ENCODE measurements at places on chromosomes 7 and 10.
A peak's percentile ranks its signal among the peaks of the same experiment; 100 is the strongest.

DNA sequence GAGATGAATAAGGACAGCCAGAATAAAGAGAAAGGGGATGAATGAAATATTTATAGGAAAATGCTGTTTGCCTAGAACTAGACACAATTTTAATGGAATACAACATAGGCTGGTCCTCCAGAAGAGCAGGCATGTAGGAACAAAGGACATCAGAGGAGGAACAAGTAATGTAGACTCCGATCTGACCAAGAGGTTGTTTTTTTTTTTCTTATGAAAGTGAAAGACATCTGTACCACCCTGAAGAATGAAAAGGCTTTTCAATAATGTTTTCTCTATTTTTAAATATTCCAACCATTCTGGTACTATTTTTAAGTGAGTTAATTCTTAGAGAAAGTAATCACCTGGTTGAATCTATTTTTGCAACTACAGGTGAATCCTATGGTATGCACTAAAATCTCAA is 136.9 kb upstream of the PTN start:
- DNase-seq = no peak

GRCh38 chr10:120926611-120927010 is 75.4 kb downstream of the WDR11 start:
- DNase-seq = no peak

DNA sequence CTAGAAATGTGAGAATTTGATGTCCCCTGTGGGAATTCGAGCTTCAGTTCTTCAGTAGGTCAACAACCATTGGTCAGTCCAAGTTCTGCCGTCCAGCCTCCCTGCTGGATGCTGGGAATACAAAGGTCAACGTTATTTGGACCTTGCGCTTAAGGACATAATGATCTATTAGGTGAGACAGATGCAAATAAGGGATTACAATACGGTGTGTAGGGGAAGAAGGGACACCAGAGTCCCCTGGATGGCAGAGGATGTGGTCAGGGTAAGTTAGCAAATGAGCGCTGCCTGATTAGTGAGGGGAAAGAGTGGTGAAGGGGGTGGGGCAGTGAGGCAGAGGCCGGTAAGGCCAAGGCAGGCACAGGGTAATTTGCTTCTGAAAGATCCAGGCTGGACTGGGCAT is 16.2 kb downstream of the CCNY start:
- no peak for DNase-seq

DNA sequence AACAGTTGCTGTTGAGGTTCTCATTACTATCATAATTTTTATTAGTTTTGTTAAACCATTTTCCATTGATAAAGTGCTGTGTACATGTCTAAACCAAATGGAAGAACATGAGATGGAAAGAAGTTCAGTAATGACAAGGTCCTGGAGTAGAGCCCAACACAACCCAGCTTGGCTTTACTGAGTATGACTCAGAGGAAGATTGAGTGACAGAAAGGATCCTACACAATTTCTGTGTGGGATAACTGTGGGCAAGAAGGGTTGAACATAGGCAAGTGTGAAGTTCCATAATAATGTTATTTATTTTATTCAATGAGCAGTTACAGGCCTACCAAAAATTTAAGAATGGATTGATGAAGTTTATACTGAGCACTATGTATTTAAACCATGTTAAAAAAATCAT is 15.9 kb downstream of the PRKG1 start:
- DNase-seq = no peak

GRCh38 chr7:101453617-101454016 is 90.9 kb downstream of the COL26A1 start:
- no peak for DNase-seq

DNA sequence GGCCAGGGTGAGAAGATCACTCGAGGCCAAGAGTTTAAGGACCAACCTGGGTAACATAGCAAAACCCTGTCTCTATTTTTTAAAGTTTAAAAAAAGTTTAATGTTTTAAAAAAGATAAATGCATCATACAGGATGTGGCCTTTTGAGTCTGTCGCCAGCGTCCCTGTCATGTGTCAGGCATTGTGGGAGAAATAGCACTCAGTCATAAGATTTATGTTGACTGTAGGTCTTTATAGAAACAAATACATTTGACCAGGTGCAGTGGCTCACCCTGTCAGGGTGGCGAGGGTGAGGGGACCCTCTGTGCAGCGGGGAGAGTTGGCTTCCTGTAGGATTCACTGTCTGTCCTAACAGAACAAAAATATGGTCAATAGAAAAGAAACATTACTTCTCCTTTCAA is 63.5 kb upstream of the SH2B2 start:
- no peak for DNase-seq

- DNase-seq = no peak
Measured at GRCh38 chr7:84190016-84190705, 4.4 kb downstream of the SEMA3A start.

GRCh38 chr10:104486803-104487202 is 133.2 kb downstream of the CFAP58 start:
- DNase-seq = no peak

DNA sequence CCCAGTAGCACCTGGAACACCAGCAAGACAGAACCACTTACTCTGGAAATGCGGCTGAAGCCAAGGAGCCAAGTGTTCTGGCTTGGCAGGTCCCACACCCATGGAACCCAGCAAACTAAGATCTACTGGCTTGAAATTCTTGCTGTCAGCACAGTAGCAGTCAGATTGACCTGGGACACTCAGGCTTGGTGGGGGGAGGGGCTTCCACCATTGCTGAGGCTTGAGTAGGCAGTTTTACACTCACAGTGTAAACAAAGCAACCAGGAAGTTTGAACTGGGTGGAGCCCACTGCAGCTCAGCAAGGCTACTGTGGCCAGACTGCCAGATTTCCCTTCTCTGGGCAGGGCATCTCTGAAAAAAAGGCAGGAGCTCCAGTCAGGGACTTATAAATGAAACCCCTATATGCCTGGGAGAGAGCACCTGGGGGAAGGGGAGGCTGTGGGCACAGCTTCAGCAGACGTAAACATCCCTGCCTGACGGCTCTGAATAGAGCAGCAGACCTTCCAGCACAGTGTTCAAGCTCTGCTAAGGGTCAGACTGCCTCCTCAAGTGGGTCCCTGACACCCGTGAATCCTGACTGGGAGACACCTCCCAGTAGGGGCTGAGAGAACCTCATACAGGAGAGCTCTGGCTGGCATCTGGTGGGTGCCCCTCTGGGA is 121.2 kb downstream of the MTERF1 start:
- no peak for DNase-seq

DNA sequence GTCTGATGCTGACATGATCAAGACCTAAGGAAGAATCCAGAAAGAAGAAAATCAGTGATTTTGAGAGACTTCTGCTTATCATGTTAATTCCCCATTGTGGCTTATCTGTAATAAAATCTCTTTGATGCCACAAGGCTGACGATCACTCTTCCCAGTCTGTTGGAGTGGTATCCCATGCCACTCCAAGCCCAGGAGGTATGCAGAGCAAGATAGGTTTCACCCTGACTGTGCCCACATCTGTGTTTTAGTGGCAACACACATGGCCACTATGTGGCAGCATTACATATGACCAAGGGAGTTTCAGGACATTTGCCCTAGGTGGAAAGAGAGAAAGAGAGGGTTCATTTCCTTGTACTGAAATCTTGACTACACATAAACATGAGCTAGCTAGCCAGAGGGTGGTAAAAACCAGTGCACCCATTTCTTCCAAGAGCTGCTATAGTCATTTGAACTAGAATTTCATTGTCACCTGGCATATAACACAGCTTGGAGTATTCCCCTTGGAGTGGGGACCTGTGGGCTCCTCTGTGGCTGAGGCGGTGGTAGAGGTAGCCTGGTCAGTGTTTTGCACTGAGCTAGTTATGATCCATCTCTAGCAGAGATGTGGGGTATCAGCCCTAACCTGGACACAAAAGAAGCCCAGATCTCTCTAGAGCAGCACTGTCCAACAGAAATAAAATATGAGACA is 20.8 kb downstream of the LAMB4 start:
- no peak for DNase-seq

- DNase-seq = no peak
Measured at GRCh38 chr10:95604630-95605029, 43.5 kb upstream of the SORBS1 start.

- no peak for DNase-seq
Measured at GRCh38 chr7:140876519-140877248, 48.0 kb downstream of the BRAF start.

GRCh38 chr7:41629711-41630111 is 73.2 kb downstream of the INHBA start:
- DNase-seq = no peak

GRCh38 chr10:36493516-36493880 is 631.9 kb upstream of the ANKRD30A start:
- no peak for DNase-seq

GRCh38 chr7:22827563-22827962 is 4.9 kb upstream of the TOMM7 start:
- DNase-seq = no peak

GRCh38 chr7:127911968-127912511 is 119.2 kb downstream of the LRRC4 start:
- no peak for DNase-seq

DNA sequence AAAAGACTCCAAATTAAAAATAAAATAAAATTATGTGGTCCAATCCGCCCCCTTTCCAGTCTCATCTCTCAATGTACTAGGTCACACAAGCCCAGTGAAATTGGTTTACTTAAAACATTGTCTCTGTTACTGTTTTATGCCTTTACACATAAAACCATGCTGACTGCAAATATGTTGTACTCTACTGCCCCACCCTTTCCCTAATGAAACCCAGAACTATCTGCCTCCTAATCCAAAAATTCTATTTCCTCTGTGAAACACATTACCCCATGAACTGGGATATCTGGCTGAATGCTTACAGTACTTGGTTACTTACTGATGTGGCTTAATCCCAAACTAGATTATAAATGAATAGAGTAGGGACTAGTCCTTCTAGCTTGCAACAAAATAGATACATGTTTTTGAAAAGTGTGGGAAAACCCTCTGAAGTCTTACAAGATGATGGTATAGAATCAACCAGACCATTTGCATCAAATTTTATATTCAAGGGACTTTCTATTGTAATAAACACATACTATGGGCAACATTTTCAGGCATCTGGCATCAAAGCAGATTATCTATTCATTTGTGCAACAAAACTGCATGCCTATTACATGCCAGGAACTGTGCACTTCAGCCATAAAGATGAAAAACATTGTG is 10.0 kb upstream of the KMT2E start:
- no peak for DNase-seq

GRCh38 chr10:102743588-102744373 is at the start of gene WBP1L:
TSS of gene WBP1L (plus strand) at chr10:102743948. CDS start at chr10:102744054, 106 bp downstream.
- DNase-seq = peak; percentile 94

DNA sequence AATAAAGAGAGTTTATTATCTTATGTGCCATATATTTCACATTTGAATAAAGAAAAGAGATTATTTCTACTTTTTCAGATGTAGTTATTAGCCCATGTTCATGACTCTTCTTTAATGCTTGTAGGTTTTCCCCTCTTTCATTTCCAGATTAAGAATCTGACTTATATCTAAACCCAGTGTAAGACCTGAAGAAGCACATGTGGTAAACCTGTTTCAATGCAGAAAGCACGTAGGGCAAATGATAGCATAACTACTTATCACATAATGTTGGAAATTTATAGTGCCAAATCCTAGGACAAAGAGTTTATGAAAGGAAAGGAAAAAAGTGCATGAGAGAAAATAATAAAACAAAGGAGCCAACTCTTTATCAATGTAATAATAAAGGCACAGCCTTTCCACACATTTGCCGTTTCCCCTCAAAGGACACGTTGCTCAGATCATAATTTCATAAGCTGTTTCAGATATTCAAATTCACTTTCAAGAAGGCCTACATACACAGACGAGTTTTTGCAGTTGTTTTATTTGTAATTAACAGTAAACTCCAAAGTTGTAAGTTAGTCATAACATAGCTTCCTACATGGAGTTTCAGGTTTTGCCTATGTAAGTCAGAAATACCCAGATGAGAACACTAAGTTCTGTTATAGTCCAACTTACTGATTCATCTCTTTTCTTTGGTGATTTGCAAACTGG is 88.8 kb upstream of the MDFIC start:
- DNase-seq = no peak

GRCh38 chr10:58322072-58322834 is 12.6 kb upstream of the UBE2D1 start:
- no peak for DNase-seq

DNA sequence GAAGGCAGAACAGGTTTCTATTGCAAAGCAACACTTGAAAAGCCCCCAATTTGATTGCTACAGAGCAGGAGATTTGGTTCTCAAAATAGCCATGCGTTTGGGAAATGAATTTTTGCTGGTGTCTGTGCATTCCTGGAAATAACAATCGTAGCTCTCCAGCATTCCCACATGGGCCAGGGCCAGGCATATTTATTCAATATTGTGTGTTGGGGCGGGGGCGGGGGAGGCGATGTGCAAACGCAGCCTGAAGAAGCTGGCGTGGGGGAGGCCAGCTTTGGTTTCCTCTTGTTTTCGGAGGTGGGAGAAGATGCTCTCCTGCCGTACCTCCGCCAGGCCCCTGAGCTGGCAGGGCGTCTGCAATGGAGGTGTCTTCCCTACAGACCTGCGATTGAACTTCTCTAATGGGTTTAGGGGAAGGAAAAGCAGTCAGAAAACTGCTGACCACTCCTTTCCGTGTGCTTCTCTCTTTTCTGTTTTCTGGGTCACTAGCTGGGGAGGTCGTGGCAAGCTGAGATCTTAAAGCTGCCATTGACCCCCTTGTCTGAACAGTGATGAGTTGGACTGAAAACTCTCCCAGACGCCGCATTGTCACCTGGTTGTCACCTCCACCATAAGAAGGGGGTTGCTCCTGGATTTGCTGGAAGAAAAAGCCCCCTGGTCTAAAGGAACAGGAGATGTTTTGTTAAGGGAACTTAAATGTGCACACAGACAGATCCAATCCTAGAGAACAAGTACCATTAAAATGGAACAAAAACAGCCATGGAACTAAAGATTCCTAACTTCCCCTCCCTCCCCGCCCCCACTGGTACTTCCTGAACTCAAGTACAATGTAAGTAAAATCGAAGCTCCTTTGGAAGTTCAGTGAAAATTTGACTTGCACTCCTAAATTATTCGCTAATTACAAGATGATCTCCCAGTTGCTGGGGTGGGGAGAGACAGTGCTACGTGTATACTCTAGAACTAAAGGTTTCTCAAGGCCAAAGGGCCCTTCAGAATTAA is 56.4 kb upstream of the HABP2 start:
- DNase-seq = no peak

DNA sequence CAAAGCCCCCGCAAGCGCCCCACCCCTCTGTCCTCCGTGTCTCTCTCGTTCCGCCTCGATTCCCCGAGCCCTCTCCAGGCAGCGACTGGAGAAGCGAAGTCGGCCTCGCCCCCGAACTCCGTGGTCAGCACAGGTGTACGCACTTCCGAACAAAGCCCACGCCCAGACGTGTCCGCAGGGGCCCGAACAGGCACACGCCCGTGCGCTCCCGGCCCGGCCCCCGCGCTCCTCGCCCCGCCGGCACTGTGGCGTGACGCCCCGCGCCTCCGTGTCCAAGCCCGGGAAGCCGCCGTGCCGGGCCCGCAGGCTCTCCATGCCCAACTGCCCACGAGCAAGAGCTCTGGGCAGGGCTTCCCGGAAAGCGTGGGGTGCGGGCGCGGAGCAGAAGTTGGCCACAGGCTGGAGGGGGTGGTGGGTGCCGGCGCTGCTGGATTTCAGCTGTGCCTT is 662 bp downstream of the NRCAM start:
- no peak for DNase-seq
